Epithelial cell of prostate (primary cell): ENCODE measurements at places on chromosomes 1 and 21.

- DNase-seq: no peak
These were observed 81.4 kb upstream of the ZNF678 start for GRCh38 chr1:227482023-227482299.

- DNase-seq: no peak
These were observed 33.6 kb downstream of the PBX1 start for GRCh38 chr1:164592634-164593033.

DNA sequence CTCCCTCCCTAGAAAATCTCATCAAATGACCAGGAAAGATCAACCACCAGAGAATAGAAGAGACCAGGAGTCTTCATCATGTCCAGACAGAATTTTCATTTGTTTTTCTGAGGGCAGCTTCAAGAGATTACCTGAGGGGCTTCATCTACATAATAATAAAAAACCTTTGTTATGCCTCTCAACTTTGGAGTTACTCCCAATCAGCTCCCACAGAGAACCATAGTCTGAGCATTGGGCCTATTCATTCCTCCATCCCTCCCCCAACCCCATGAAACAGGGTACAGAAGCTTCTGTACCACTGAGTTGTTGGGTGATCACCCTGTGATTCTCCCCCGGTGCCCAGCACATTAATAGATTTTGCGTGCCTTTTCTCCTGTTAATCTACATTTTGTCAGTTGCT is 53.3 kb upstream of the PRRC2C start:
- no peak for DNase-seq

GRCh38 chr1:117810553-117810952 is 118.9 kb downstream of the GDAP2 start:
- no peak for DNase-seq

GRCh38 chr1:61322008-61322744 is 239.8 kb downstream of the NFIA start:
- no peak for DNase-seq

DNA sequence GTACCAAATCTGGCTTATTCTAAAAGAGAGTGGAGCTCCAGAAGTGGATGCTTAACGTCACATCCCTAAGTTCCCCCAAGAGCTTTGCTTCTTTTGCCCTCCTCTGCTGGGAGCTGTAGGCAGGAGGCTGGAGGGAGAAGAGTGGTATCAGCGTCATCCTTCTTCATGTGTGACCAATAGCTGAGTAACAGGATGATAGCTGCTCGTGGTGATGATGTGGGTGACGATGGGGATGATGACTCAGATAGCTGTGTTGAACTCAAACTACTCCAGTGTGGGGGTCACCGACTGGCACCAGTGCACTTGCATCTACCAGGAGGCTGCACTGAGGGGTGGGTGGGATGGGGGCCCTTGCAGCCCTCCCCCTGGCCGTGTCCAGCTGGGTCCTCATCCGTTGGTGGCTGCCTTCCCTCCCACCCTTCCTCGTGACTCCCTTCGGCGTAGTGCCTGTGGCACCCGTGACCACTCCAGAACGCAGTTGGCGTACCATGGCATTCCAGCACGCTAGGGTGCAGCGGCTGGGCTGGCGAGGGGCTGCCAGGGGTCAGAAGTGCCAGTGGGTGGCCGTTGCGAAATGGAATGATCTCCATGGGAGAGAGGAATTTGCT is 1.1 kb downstream of the IGFN1 start:
- peak; percentile 70 for DNase-seq

DNA sequence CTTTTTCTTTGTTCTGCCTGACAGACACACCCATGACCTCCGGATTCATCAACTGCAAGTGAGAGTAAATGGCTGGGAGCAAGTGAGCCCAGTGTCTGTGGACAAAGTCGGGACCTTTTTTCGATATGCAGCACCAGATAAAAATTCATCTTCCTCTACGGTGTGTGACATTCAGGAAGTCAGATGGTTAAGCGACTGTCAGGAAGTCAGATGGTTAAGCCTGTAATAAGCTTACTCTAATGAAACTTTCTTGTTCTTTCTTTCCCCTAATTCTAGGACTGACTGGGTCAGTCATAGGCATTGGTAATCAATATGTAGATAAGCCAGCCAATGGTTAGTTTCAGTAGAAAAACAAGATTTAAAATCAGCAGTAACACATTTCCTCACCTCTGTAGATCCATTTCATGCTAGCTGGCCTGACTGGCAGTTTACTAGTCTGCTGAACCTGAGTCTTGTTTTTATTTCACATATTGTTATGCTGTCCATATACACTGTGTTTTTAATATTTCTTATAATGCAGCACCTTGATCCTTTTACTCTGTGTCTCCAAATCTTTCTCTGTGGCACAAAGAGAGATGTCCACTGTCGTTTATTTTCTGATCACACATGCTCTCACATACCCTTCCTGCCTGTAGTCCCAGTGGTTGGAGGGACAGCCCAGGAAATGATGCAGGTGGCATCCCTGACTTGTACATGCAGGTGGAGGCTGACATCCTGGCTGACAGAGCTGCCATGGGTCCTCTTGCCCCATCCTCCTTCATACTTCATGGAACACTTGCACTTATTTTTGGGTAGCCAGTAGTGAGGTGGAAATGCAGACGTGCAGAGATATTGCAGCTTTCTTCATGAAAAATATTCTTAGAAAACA is 115.8 kb downstream of the VPS13D start:
- no peak for DNase-seq

DNA sequence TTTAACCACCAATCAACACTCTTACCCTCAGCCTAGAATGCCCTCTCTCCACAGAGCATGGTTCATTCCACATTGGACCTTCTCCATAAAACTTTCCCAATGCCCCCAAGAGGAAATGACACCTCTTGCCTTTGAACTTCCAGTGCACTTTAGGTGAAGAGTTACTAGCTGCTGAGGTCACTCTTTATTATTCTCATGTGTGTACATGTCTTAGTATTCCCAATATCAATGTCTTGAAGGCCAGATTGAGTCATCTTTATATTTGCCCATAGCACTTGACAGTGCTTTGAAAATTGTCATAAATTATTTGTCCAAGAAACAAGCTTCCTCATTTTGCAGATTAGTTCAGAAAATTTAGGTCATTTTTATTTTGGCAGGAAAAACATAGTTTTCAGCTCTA is 8.1 kb upstream of the DNASE2B start:
- DNase-seq: no peak

- no peak for DNase-seq
These were observed 33.3 kb upstream of the KCNE1 start for GRCh38 chr21:34545079-34545884.

- no peak for DNase-seq
These were observed 6.3 kb downstream of the AP4B1 start for GRCh38 chr1:113898241-113898814.

DNA sequence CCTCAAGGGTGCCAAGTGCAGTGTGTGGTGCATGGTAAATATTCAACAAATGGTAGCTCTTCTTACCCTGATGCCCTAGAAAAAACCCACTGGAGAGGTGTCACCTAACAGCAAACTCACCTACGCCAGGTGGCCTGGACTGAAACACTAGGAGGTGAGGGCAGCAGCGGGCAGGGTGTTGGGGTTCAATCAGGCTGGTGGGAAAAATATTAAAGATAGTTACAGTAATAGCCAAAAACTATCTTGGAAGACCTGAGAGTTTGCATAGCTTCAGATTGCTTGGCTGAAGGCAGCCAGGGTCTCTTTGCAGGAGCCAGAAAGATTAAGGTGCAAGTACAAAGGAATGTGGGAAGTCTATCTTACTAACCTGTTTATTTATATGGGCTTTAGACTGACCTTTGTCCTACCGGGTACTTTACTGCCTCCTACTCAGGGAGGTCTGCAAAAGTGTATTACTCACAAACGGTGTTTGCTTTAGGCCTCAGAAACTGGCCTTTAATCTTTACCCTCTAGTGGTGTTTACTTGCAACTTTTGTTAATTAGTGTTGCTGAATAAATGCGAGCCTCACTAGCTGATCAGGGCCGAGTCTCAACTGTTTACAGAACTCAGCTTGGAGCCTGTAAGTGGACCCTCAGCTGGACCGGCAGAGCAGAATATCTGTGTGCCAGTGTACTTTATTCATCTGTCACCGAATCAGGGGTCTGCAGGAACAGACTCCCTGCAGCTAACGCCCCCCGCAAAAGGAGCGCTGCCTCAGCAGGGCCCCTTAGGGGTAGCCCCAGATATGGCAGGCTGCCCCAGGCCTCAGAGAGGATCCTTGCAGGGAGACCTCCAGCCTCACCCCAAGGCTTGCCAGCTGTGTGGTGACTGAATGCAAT is 63.9 kb downstream of the SYF2 start:
- DNase-seq: no peak

- no peak for DNase-seq
These were observed 119.6 kb downstream of the AK5 start for GRCh38 chr1:77401384-77401783.

DNA sequence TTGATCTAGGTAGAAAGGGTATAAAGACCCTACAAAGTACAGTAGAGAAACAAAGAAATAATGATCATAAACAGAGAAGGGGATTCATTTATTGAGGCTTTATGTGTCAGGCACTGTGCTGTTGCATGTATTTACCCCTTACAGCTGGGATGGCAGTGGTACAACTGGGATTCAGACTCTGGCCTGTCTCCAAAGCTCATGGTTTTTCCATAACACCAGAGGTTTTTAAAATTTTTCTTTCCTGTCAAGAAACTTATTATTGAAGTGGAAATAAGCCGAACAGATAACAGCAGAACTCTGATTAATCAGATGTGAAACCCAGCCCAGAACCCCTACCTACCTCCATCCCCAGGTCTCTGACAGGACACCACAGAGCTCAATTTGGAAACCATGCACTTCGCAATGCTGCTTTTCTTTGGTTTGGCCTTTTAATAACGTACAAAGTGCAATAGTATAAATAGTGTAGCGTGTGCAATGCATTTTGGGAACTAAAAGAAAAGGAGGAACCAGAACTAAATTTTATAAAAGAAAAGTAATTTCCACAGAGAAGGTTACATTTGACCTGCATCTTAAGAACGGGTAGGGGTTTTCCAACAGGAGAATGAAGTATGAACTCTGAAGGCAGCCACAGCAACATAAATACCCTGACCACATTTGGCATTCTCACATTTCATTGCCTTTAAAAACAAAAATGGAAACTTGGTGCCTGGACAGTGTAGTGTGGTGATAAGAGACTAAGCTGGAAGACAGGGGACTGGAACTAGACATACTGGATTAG is 92.0 kb upstream of the S1PR1 start:
- no peak for DNase-seq

DNA sequence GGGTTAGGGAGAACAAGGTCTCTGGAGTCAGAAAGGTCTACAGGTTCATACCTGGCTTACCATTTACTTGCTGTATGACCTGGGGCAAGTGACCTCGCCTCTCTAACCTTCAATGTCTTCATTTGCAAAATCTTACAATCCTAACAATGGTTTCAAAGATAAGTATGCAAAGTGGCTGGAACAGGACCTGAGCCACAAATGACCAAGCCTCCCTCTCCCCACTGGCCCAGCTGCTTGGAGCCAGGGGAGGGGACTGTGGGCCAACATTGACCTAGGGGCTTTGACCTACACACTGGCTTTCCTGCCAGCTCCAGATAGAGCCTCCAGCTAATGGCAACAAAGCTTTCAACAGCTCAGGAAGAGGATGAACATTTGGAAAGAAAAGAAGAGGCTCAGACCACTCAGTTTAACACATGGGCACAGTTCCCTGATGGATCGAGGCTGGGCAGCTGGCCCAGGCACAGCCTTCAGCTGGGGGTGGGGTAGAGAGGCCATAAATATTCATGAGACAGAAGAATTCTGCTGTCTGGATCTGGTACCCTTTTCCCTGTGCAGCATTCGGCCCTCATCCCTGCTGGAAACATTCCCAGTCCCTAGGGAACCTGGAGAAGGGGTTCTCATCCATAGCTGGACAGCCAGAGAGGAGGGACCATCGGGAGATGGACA is 12.9 kb downstream of the PTAFR start:
- no peak for DNase-seq

- no peak for DNase-seq
These were observed 69.6 kb downstream of the LACTBL1 start for GRCh38 chr1:22903113-22903512.

DNA sequence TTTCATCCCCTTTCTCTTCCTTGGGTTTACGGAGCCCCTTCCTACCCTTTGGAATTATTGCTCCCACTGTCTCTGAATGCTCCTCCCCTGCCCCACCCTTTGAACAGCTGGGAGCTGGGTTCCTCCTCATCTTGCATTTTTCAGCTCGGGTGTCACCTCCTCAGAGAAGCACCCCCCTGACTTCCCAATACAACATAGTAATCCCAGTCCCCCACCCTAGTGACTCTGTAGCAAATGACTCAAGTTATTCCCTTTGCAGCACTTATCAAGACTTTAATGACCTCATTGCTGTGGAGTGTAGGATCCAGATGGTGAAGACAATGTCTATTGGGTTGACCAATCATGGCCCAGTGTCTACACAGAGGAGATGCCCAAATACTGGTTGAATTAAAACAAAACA is 8.9 kb upstream of the VWA5B1 start:
- DNase-seq: peak; percentile 16

DNA sequence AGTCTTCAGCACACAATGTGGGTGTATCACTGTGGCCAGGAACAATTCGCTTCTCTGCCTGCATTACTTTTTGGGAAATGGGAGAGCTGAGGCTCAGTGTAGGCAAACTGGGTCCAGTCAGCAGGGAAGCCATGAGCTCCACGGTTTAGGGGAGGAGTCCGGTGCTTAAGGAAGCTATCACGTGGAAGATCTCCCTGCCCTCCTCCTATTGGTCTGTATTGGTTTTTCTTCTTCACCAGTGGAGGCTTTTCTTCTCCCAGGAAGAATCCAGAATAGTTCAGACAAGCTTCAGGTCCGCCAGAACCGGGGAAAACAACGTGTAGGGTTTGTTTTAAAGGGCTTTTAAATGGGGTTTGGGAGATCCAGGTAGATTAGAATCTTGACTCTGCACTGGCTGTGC is 156.2 kb upstream of the CAMK1G start:
- DNase-seq: no peak

DNA sequence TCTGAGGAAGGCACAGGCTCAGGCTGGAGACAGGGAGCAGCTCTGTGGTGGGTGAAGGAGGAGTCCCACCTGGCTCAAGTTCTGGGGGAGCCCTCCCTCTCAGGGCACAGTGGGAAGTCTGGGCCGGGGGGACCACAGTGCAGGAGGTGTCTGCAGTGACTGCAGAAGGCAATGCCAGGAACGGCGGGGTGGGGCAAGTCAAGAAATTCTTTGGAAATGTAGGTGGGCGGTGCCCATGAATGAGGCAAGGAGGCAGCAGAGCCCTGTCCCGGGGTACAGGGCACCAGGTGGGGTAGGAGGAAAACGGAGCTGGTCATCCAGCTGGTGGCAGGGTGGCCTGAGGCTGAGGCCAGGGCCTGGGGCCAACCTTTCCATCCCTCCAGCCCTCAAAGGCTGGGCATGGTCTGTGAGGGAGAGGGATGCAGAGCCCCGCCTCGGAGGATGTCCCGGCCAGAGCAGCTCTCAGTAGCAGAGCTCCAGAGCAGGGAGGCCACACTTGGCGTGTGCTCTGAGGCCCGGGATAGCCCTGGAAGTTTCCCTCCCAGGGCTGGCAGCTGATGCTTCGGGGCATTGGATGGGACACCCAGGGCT is 4.7 kb downstream of the TFF3 start:
- no peak for DNase-seq

GRCh38 chr1:29518183-29518835 is 282.0 kb downstream of the PTPRU start:
- DNase-seq: no peak

- DNase-seq: no peak
These were observed 98.8 kb upstream of the ZBTB40 start for GRCh38 chr1:22352896-22353295.

GRCh38 chr1:98662356-98662670 is 792 bp downstream of the SNX7 start:
- DNase-seq: no peak
